Aorta (tissue), 5 donors: ENCODE measurements at places on chromosomes 6 and 20. TPM values are rescaled to one million over a fixed set of nuclear protein-coding genes. Genes with fewer than 3 reads are reported as not detected.

GRCh38 chr6:156392648-156393047 lies 384.5 kb upstream of the ARID1B start:
- no peak for DNase-seq

- no peak for DNase-seq
These were observed 154.8 kb downstream of the UBE3D start for GRCh38 chr6:82910820-82911219.

The GPR31 gene
- not detected for total RNA-seq

The IL17A gene
- not detected for total RNA-seq
